ENCODE measurements at places on chromosomes 3 and 15.

DNA sequence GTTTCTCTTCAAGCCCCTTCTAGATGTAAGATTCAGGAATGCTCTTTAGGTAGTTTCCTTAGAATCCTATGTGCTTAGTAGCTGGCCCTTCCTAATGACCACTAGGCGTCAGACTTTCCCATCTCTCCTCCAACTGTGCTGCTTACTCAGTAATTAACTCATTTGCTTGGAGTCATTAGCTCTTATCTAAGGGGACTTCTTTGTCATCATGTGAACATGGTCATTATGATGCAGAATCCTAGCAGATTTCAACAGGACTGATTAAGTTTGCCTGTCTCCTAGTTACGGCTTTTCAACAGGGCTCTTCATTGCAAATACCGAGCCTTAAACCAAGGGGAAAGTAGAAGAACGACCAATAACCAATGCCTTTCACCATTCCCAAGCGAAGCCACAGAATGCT is 46.4 kb downstream of the GJD2 start:
- peak; percentile 83 for DNase-seq

GRCh38 chr3:143843587-143843986 is 4.7 kb downstream of the SLC9A9 start:
- DNase-seq, result no peak

- DNase-seq, result no peak
Observed at GRCh38 chr3:30663533-30664241, 57.3 kb downstream of the TGFBR2 start.

DNA sequence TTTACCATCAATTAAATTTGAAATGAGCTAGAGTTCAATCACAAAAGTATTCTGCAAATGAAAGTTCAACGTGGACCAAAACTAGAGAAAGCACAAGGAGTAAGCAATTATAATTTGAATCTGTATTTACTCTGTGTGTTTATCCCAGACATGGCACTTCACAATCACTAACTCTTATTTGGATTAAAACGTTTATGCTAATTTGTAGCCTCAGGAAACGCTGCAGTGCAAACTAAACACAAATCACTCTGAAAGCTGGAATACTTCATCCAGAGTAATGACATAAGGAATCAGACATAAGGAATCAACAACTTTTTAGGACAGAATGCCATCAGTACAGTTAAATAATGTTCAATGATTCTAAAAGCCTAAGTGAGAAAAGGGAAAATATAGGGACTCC is 18.5 kb downstream of the CEP152 start:
- no peak for DNase-seq

DNA sequence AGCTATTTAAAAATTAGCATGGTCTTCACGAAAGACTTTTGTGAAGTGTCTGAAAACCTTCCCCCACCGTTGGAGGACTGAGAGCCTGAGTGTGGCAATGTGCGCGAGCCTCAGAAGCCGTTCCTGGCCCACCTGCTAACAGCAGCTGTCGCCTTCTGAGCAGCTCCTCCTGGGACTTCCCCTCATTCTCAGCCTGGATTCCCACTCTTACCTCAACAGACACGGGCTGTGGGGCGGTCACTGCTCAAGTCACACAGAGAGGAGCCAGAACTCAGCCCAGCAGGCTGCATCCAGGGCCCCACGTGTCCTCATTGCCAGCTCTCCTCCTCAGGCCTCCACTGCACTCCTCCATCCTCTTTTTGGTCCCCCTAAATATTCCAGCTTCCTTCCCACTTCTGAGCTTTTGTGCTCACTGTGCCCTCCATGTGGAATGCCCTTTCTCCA is 7.8 kb downstream of the DNASE1L3 start:
- no peak for DNase-seq

GRCh38 chr3:188712991-188713390 is 458.8 kb upstream of the TPRG1 start:
- DNase-seq, result no peak

GRCh38 chr15:58165661-58166060 is 27.5 kb downstream of the AQP9 start:
- DNase-seq, result peak; percentile 48

- DNase-seq, result no peak
Observed at GRCh38 chr3:132694991-132695390, 27.2 kb downstream of the NPHP3 start.

GRCh38 chr15:64164436-64164835 is 1.6 kb upstream of the PPIB start:
- DNase-seq, result no peak

DNA sequence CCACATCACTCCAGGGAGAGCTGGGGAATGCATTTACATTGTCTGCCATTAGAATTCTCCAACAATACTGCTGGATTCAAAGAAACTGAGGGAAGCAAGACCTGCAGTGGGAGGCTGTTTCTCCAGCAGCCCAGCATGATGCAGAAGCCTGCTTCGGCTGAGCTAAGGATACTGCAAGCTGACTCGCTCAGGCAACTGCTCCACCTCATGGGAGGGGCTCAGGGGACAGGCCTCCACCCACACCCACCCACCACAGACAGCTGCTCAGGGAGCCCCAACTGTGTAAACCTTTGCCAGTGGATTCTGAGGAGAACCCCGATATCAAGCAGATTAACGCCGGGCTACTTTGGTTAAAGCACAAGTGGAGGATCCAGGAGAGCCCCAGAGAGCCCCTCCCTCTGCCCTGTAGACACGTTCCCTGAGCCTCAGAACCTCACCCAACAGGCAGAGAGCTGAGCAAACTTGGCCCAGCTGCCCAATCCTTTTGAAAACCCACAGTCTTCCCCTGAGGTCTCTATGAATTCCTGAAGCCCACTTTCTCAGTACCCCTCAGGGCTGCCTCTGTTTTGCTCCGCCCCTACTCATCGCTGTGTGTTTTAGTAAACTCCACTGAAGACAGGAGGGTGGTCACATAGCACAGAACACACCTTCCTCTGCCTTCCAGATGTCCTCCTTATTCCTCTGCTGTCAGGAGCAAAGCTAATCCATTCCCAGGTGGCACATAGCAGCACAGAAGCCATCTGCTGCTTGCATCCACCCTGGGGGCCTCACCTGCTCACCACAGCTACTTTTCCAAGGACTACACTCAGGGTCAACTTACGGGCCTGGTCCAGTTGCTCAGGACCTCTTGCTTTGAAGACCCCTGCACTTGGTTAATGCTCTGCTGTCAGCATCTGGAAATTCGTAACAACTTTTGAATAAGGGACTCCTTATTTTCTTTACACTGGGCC is 269.0 kb downstream of the ABHD5 start:
- no peak for DNase-seq

GRCh38 chr3:49722896-49723295 is 855 bp downstream of the GMPPB start:
- DNase-seq, result no peak

DNA sequence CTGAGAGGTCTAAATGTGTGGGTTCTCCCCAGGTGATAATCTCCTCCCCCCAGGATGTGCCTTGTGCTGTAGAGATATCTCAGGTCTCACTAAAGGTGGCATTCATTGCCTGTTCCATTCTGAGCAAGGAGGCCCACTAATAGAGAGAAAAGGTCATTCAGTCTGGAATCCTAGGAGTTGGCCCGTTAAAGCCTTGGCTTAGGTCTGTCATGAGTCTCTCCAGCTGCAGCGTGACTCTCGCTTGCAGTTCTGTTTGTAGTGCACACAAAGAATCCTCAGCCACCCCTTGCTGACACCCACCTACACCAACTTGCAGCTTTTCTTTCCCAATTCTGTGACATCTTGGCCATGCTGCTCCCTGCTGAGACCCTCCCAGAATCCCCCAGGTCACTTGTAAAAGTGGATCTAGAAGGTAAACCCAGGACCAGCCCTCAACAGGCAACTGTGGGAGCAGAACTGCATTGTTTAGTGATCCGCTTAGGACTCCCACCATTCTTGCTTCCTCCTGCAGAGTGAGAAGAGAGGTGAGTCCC is 17.7 kb downstream of the MAGEF1 start:
- no peak for DNase-seq

- DNase-seq, result no peak
Observed at GRCh38 chr3:49032646-49033304, 3.6 kb upstream of the IMPDH2 start.

DNA sequence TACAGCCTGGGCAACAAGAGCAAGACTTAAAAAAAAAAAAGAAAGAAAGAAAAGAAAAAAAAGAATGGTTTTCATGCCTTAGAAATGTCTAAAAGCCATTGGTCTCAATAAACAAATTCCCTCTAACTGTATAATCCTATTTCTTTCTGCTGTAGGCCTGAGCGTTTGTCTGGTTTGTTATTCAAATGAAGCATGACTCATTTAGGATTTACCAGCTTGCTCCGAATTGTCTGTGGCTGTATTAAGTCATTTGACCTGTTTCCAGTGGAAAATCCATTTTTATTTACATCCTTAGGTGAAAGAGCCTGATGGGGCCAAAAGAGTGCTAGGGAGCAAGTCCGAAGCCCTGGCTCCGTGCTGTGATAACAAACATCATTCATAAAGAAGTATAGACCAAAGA is 73.8 kb downstream of the BDH1 start:
- no peak for DNase-seq

- DNase-seq, result peak; percentile 21
Observed at GRCh38 chr3:31213869-31214486, 318.7 kb upstream of the STT3B start.

GRCh38 chr3:87390353-87390752 is 114.0 kb upstream of the POU1F1 start:
- DNase-seq, result no peak

DNA sequence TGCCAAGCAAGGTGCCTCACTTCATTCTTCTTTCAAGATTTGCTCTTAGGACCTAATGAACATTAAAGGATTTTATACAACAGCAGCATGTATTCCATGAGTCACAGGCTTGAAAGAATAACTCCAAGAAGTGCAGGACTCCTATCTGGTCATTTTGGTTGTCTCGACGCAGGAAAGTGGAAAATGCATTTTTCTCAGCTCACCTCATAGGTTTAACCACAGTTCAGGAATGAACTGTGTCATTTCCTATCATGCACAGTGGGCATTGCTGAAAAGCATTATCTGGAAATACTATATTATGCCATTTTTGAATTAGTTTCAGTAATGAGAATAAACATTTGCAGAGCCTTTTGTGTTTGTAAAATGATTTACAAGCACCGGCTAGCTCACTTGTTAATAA is 98.7 kb upstream of the BFSP2 start:
- no peak for DNase-seq

- peak; percentile 57 for DNase-seq
Observed at GRCh38 chr3:46370839-46371518, at the start of gene CCR5. TSS of gene CCR5 (plus strand) at chr3:46370946. CDS start at chr3:46372903, 1,957 bp downstream.

DNA sequence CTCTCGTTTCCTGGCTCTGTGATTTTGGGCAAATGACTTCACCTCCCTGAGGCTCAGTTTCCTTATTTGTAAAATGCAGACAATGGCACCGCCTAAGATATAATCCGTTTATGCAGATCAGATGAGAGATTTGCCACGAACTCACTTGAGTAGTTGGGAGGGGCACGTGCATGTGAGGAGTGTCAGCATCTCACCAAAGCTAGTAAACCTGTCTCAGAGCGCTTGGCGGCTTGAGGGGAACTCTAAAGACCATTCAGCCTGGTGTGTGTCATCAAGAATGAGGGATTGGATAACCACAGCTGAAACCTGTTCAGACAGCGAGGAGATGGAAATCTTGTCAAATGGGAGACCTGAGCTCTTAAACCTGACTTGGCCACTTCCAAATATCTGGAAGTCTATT is 48.7 kb downstream of the BDH1 start:
- DNase-seq, result no peak

DNA sequence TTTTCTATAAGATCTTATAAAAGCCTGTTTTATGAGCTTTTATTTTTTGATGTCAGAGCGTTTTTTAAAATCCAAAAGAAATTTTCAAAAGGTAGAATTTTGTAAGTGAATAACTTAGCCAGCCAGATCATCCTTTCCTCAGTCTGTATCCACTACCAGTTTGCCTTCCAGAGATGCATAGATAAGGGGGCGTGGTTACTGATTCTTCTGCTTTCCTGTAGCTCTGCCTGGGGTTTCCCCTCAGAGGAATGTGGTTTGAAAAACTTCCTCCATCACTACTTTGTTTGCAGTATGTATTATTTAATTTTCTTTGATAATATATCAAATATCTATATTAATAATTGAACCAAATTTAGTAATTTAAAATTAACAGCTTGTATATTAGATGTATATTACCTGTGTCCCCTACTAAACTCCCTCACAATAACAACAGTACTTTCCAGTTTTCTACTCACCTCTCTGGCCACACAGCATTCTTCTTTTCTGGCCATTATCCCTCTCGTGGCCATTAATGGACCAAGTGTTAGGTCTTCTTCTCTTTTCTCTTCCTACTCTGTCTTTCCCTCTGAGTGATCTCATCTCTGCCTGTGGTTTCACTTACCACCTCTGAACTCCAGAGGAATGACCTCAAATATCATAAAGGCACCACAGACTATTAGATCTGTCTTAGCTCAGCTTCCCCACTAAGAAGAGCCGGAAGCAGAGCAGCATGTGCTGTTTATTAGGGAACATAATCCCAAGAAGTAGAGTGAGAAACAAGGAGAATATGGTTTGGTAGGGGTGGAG is 239.7 kb downstream of the UBE2E2 start:
- peak; percentile 60 for DNase-seq

DNA sequence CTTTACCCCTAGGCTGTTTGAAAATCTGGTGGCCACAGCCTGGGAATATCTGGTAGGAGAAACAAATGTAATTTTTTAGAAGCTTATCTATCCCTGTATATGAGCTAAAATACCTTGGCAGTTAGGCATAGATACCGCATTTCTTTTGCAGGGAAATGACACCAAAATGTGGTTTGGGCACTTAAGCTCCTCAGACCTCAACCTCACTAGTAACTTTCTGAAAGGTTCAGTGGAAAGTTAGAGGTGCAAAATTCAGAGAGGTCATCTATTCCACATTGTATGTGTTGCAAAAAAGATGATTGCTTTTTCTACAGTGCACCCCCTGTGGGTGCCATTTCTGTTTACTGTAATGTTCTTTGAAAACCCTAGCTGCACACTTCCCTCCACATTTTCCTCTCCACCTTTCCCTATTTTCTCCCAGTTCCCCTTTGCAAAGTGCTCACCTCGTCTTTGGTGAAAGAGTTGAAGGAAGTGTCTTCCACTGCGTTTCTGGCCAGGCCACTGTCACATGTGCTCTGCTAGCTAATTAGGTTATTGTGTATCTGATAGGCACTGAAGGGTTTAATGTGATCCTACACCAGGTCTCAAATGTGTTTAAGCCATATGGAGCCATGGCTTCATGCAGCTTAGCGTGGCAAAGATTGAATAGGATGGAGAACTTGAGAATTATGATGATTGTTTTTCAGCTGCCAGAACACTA is 1.3 kb downstream of the SACM1L start:
- DNase-seq, result peak; percentile 71

GRCh38 chr15:75033809-75034208 is 10.4 kb downstream of the PPCDC start:
- DNase-seq, result peak; percentile 28
